ENCODE measurements at places on chromosomes 6 and 20. TPM values are rescaled to one million over a fixed set of nuclear protein-coding genes. Genes with fewer than 3 reads are reported as not detected.

The C6orf15 gene
- total RNA-seq = not detected

The ZSCAN23 gene
- 0.64 TPM for total RNA-seq

The MEI4 gene
- total RNA-seq = not detected

The POM121L2 gene
- total RNA-seq = not detected

The C6orf58 gene
- not detected for total RNA-seq

The RALY gene
- 77.6 TPM for total RNA-seq

The PAX1 gene
- not detected for total RNA-seq

GRCh38 chr6:168201383-168201782, 118.2 kb downstream of the DACT2 start:
- DNase-seq = no peak

DNA sequence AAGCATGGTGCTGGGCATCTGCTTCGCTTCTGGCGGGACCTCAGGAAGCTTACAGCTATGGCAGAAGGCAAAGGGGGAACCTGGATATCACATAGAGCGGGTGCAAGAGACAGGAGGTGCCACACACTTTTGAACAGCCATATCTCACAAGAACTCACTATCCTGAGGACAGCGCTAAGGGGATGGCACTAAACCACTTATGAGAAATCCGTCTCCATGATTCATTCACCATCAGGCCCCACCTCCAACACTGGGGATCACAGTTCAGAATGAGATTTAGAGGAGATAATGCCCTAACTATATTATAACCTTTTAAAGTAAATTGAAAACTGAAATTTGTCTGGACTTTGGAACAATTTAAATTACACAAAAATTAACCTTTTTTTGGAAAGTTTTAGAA, 37.8 kb upstream of the SUMO4 start:
- no peak for DNase-seq

- no peak for DNase-seq
These were observed 75.5 kb upstream of the CD2AP start for GRCh38 chr6:47402081-47402480.

DNA sequence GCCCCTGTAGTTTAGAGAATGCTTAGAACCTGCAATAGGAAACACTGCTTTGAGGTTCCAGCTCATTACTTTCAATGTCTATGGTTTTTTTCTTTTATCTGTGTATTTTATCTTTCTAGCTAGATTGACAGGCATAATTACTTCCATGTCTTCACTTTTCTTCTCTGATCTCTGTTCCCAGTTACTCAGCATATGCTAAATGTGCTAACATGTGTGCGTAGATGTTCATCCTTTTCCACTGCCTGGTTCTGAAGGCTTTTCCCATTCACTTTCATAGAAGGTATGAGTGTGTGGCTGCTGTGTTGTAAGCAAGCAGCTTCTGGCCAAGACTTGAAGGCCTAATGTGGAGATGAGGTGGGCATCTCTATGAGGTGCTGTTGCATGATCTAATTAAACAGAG, 38.9 kb downstream of the FAXC start:
- DNase-seq = no peak

- DNase-seq = no peak
These were observed 551.0 kb upstream of the BTBD3 start for GRCh38 chr20:11366660-11367059.
